ENCODE measurements at places on chromosomes 7 and 10. TPM values are rescaled to one million over a fixed set of nuclear protein-coding genes. Genes with fewer than 3 reads are reported as not detected.

ITGA8 gene
- total RNA-seq, result 6.1 TPM

GRCh38 chr10:50375745-50376144 is 124.4 kb upstream of the ASAH2 start:
- DNase-seq, result no peak

ERVW-1 gene
- total RNA-seq, result not detected

DNA sequence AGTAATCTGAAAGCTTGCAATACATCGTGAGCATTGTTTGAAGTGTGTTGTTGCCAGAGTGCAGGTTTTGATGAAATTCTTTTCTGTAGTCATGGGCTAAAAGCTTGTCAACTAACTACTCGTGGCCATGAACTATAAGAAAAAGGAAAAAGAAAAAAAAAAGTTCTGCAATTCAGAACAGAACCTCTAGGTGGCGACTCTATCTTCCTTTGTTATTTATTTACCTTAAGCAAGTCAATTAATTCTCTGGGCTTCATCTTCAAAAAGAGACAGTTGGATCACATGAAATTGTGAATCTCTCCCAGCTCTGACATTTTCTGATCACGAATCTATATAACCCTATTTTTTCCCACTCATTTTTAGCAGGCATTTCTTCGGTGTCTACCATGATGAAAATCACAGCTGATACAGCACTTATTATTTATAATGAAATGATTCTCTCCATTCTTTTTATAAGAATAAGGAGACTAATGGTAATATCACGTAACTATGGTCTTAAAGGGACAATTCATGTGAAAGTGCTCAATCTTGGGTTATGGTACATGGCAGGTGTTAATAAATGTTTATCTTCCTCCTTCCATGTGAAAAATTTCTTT is 18.8 kb downstream of the TMEM196 start:
- DNase-seq, result no peak

DNA sequence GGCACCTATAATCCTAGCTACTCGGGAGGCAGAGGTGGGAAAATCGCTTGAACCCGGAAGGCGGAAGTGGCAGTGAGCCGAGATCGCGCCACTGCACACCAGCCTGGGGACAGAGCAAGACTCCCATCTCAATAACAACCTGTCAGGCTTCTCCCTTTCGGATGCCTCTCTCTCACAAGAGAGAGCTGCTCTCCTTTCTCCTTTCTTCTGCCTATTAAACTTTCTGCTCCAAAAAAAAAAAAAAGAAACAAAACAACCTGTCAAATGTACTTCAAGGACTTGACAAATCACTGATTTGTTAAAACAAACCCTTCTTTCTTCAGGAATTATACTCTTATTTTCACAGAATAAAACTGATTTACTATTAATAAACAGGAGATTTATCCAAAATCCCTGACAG is 3.6 kb downstream of the PSAP start:
- DNase-seq, result no peak

DNA sequence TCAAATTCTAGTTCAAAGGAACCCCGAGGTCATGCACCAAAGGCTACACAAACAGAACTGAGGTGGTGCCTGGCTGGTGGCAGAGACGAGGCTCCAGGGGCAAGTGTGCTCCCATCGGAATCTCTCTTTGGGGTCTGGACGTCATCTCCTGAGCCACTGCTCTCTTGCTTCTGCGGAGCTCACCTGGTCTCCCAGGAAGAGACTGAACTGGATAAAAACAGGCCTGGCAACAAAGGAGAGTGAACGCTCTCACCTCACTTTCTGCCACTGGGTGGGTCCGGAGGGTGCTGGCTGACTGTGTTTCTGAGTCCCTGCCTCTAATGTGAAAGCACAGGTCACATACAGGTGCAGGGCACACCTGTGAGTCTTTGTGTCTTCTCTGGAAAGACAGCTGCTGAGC is 22.4 kb downstream of the VIPR2 start:
- no peak for DNase-seq

- no peak for DNase-seq
Observed at GRCh38 chr10:116737627-116738327, 4.6 kb downstream of the HSPA12A start.
